ENCODE measurements at places on chromosomes 1 and 21.

- no peak for DNase-seq
Observed at GRCh38 chr1:152928671-152929070, 18.3 kb upstream of the SPRR5 start.

- no peak for DNase-seq
Observed at GRCh38 chr21:45406801-45407628, 2.0 kb downstream of the COL18A1 start.

DNA sequence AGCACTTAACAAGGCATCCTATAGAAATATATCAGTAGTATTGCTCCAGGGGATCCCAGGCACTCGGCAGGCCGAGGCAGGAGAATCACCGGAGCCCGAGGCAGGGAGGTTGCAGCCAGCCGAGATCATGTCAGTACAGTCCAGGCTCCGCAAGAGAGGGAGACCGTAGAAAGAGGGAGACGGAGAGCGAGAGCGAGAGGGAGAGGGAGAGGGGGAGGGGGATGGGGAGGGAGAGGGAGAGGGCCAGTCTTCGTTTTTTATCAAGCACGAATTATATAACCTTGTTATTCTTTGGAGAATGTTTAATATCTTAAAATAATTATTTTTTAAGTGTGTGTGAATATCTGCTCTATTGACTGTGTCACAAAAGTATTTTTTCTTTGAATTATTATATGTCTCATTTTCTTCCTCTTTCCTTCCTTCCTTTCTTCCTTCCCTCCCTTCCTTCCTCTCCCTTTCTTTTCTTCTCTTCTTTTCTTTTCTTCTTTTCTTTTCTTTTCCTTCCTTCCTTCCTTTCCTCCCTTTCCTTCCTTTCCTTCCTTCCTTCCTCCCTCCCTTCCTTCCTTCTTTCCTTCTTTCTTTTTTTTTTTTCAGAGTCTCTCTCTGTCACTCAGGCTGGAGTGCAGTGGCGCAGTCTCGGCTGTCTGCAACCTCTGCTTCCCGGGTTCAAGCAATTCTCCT is 233.7 kb downstream of the SRGAP2C start:
- DNase-seq = no peak

DNA sequence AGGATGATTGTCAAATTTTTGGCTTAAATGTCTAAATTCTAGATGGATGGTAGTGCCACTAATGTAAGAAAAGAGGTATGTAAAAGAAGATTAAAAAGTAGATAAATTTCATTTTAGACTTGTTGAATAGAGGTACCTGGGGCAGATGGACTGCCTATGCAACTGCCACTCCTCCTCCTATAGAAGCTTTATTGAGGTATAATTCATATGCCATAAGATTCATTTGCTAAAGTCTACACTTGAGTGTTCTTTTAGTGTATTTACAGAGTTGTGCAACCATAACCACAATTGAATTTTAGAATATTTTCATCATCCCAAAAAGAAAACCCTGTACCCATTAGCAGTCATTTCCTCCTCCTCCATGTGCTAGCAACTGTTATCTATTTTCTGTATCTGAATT is 70.6 kb downstream of the FNBP1L start:
- no peak for DNase-seq

DNA sequence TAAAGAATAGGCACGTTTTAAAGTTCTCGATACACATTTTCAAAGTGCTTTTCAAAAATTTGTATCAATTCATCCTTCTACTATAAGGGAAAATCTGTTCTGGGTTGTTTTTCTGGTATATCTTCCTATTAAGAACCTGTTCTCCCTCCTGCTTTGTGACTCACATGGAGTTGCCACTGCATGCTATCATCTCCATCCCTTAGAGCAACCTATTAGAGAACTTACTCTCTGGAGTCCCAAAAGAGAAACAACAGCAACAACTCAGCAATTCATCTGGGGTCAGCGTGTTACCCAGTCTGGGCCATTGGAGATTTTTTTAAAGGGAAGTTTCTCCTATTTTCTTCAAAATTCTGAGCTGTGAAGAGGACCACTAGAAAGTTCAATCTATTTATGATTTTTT is 227.4 kb downstream of the HLX start:
- DNase-seq = no peak

DNA sequence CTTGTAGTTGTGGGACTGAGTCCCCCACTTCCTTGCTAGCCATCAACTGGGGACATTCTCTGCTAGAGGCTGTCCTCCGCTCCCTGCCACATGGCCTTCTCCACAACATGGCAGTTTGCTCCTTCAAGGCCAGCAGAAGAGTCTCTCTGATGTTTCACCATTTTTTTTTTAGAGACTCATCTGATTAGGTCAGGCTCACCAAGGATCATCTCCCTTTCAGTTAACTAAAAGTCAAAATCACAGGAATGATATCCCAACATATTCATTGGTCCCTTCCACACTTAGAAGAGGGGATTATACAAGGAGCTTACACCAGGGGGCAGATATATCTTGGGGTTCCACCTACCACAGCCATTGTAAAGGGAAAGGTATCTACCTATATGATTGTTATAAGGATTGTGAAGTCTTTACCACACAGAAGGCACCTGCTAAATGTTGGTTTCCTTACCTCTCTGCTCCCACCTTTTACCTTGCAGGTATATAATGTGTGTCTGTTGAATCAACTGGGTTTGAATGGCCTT is 23.3 kb downstream of the RIMKLA start:
- no peak for DNase-seq

DNA sequence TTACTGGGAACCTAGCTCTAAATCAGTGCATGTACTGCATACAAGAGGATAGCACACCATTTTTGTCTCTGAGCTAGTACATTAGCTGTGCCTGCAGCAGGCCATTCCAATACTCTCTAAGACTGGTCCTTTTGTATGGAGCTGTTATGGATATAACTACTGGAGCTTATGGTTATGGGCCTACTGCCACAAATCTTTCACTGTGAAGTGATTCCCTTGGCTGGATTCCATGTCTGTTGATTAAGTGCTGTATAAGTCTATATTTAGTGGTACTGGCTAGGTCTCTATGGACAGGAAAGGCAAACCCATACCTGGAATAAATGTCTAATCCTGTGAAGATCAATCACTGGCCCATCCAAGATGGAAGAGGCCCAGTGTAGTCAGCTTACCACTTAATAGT is 12.0 kb downstream of the ZFYVE9 start:
- no peak for DNase-seq

DNA sequence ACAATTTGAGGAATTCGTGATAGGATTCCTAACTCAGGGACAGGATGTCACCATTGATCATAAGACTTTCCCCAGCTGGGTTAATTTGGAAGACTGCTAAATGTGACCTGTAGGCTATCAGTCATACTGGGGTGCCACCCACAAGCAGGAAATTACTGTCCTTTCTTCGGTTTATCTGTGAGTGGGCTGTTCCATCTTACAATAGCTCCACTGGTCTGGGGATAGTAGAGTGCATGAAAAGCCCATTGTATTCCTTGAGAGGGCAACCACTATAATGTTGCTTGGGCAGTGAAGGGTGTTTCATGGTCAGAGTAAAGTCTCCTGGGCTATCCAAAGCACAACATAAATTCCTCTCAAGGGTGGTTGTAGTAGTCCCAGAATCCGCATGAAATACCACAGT is 1523.0 kb upstream of the B3GALT2 start:
- no peak for DNase-seq

GRCh38 chr1:69747207-69747606 is 179.5 kb downstream of the LRRC7 start:
- DNase-seq = no peak

DNA sequence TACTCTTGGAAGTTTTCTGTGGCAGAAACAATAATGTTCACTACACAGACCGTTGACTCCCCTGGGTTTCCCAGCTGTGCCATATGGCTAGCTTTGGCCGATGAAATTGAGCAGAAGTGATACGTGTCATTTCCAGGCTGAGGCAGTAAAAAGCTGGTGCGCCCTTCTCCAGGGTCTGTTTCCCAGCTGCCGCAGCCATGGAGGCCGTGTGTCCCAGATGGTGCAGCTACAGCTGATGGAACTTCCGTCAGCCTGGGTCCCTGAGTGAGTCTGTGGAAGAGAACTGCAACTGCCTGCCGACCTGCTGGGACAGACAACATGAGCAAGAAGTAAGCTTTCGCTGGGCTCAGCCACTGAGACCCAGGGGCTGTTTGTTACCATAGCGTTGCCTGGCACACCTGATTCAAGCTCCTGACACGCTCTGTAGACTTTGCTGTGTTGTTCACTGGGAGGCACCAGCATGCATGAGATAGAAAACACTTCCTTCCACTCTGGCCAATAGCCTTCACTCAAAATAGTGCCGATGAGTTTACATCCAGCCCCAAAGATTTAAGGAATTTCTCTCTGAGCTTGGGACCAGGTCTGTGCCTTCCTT is 116.3 kb upstream of the SLC25A33 start:
- DNase-seq = no peak

GRCh38 chr1:111274653-111275052 is 16.0 kb upstream of the CHIA start:
- no peak for DNase-seq

DNA sequence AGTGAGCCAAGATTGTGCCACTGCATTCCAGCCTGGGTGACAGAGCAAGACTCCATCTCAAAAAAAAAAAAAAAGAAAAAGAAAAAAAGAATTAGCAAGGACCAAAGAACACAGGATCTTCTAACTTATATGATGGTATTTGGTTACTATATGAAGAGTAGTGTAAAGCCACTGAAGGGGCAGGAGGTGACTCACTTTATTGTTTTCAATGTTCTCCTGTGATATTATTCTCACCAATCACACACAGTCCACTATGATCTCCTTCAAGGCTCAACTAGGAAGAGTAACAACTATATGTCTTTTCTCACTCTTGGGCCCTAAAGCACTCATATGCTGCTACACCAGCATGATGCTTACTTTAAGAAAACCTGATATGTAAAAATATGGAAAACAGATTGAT is 26.7 kb downstream of the RC3H1 start:
- DNase-seq = no peak

- no peak for DNase-seq
Observed at GRCh38 chr1:18108299-18109057, 880 bp downstream of the IGSF21 start.

DNA sequence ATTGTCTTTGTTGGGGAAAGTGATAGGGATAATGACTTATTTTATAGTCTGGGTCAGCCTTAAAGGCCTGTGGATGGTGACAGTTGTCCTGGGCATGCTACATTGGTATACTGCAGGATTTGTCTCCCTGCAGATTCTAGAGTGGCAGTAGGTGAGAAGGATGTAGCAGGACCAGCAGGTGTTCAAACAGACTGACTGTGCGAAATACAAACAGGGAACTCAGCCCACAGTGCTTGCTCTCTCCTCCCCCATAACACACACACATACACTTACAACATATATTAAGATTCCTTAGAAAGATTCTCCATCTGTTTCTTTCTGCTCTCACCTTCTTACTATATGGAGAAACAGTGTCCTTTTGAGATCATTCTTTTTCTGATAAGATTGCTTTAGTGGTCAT is 6.9 kb downstream of the PDE4B start:
- no peak for DNase-seq

DNA sequence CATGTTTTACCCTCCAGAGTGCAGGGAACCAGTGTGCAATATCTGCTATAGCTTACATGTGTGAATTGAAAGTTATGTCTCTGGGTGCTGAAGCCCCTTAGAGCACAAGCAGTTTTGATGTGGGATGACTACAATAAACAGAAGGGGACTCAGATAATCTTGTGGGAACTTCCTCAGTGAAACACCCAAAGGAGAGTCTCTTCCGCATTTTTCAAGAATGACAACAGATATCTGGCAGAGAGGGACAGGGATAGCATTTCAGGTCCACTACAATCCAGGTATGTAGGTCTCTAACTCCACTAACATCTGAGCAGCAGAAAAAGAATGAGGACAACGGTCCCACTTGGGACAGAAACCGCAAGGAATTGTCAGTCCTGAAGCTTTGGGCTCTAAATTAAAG is 67.6 kb upstream of the PDE4B start:
- DNase-seq = no peak

DNA sequence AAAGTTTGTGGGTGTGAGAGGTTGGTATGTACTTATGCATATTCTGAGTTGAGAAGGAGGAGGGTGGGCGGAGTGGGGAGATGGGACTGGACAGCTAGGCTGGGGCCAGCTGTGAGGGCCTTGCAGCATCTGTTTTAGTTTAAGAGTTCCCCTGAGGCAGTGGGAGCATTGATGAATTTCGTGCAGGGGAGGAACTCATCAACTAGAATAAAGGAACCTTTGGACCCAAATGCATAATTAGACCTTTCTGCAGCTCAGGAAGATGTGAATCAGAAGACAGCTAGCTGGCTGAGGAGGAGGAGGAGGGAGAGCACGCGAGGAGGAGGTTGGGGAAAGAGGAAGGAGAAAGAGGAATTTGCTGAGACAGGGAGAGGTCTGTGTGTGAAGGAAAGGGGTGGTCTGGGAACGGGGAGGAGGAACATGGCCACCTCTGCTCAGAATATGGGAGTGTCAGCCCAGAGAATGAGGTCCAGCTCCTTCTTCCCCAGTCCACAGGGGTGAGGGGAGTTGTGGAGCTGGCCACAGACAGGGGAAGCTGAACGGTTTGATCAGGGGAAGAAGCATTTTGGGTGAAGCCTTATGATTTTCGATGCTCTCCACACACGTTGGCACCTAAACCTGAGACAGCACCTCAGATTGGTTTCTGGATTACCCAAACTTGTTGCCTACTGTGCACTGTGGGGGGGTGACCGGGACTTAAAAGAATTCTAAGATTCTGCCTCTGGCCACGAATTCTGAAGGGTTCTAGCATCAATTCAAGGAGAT is 27.7 kb downstream of the MYOG start:
- DNase-seq = no peak

- DNase-seq = no peak
Observed at GRCh38 chr1:5916572-5917280, 75.5 kb downstream of the NPHP4 start.

DNA sequence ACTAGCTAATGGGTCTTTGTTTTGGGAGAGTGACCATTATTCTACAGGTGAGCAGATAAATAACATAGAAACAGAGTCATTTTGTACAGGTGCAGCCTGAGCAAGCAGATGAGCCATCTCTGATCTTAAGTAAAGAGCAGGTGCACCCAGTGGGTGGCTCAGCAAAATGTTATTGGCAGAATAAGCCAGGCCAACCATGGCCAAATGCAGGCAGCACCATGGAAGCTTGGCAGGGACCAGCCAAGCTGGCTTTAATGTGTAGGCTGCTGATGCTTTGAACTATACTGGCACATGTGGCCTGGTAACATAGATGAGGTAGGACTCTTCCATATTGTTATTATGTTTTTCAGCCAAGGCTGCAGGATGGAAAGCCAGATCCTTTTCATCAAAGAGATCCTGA is 553.3 kb upstream of the ZRANB2 start:
- no peak for DNase-seq

- no peak for DNase-seq
Observed at GRCh38 chr1:192797143-192797542, 11.7 kb upstream of the RGS2 start.

GRCh38 chr1:182198006-182198605 is 136.6 kb upstream of the ZNF648 start:
- no peak for DNase-seq

DNA sequence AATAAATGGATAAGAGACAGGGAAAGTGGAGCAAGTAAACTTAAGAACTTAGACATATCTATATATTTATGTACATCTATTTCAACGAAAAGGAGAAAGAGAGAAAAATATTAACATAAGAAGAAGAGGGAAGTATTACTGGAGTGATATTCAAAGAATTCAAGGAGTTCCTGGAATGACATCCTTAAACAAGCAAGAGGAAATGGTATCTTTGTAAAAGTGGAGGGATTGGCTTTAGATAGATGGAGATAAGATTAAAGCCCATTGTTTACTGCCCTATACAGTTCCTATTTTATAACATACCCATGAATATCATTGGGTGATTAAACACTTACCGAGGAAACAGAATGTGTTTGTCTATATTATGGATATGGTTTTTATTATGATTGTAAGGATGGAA is 1036.3 kb downstream of the TTLL7 start:
- no peak for DNase-seq
